Stimulated activated CD4-positive, alpha-beta T cell treated with anti-CD3 and anti-CD28 coated beads, TNF-alpha, amount 100 ng/mL, for 48 hours (primary cell): ENCODE measurements at places on chromosomes 6 and 20.

GRCh38 chr6:47221565-47221964, 88.1 kb downstream of the TNFRSF21 start:
- DNase-seq, result no peak

- no peak for DNase-seq
Observed at GRCh38 chr6:105102186-105102585, 77.6 kb downstream of the POPDC3 start.

GRCh38 chr20:49479785-49480184, 2.7 kb downstream of the KCNB1 start:
- no peak for DNase-seq

GRCh38 chr6:24919056-24919892, 16.5 kb downstream of the RIPOR2 start:
- no peak for DNase-seq

DNA sequence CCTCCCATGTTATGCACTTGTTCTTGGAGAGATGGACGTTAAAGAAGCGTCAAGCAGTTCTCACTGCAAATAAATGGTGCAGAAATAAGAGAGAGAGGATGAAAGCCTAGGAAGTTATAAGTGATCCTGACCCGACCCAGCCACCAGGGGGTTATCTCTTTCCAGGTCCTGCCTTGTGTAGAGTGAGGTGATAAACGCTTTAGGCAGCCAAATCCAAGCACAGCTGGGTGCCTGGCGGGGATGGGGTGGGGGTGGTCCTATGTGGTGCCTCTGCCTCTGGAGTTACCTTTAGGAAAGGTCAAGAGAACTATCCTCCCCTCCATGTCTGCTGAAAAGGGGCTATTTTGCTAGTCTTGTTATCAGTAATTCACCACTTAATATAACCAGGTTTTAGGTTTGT, 9.2 kb upstream of the TFAP2A start:
- no peak for DNase-seq
